ENCODE measurements at places on chromosomes 4 and X.

- no peak for DNase-seq
Observed at GRCh38 chr4:3283916-3284315, 8.9 kb upstream of the RGS12 start.

DNA sequence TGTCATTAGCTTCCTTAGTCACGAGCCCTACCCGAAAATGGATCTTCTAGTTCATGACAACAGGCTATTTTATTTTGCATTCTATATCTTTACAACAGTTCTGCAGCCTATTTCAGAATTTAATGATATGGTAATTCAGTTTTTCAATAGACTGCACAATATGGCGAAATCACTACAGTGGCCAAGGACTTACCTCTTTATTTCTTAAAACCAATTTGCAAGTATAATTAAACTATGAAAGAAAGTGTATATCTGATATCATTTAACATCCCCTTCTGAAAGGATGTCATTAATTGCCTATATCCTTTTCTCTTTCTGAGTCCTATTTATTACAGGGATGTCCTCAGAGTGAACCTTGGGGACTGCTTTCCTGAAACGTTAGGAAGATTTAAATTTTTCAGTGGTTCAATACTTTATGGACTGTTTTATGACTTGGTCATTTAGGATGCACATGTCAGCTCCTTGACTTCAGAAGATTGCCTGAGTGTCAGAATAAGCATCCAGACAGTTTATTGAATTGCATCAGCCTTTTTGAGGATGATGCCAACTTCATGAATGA, 190.8 kb upstream of the GEMIN8 start:
- no peak for DNase-seq

DNA sequence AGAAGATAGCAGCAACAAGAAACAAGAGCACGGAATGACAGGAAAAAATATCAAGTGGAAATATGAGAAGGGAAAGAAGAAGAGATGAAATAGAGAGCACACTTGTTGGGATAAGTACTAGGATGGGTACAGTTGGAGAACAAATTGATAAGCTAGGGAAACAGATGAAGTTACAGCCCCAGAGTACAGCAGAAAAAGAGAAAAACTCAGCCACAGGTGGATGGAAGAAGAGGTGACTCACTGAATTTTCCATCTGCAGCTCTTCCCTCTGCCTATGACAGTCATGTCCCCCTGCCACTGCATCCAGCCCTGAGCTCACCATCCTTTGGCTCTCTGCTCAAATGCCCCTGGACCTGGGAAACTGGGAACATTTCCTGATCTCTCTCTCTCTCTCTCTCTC, 209.0 kb downstream of the BCOR start:
- DNase-seq, result no peak

GRCh38 chr4:182019148-182019652, 224.0 kb upstream of the TENM3 start:
- no peak for DNase-seq

DNA sequence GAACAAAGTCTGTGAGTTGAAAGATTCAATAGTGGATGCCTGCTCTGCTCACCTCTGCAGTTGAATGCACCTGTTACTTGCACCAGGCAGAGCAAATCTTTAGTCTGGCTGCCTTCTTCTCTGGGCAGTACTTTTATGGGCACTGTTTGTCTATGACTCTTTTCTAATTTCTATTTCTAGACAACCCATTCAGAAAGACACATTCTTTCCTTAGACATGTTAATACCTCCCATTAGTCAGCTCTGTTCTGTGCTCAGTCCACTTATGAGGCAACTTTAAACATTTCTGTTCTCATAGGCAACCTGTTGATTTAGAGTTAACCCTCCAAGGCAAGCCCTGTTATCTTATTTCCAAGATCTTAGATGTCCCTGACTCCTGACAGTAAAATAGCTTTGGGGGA, 108.9 kb downstream of the SYNPO2 start:
- DNase-seq, result no peak

- no peak for DNase-seq
Observed at GRCh38 chrX:150569155-150569477, 695 bp downstream of the MTM1 start.

GRCh38 chr4:29565256-29565655, 1154.9 kb upstream of the PCDH7 start:
- DNase-seq, result no peak

- no peak for DNase-seq
Observed at GRCh38 chr4:189420572-189420971, 520.1 kb upstream of the FRG1 start.

- DNase-seq, result no peak
Observed at GRCh38 chrX:121356850-121357171, 309.4 kb downstream of the GLUD2 start.

- DNase-seq, result no peak
Observed at GRCh38 chr4:140666889-140667614, 89.1 kb downstream of the TBC1D9 start.

DNA sequence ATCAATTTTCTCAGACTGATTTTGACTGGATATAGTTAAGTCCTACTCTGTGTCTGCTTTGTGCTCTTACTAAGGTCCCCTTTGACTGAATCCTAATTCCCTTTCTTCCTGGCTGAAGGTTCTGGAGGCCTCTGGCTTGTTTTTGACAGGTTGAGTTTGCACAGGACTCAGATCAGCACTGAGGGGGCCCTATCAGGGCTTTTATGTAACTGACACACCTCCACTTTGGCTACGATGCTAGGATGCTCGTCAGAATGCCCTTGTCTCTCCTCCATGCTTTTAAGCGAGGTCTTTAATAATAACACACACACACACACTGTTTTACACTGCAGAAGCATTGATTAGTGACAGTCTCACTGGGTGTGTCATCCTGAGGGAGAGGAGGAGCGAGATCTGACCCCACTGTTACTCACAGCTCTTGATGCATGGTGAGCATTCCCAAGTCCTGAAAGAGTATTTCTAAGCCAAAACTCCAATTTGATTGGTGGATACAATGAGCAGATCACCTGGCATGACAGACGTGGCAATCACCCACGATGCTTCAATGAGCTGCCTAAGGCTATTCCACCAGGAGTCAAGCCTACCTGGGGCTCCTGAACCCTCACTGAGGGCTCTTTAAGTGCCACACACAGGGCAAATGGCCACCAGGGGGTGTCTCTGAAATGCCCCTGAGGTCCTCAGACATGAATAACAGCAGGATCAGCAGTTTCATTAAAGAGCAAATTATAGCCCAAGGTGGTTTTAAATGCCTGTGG, 130.4 kb upstream of the CPEB2 start:
- no peak for DNase-seq

DNA sequence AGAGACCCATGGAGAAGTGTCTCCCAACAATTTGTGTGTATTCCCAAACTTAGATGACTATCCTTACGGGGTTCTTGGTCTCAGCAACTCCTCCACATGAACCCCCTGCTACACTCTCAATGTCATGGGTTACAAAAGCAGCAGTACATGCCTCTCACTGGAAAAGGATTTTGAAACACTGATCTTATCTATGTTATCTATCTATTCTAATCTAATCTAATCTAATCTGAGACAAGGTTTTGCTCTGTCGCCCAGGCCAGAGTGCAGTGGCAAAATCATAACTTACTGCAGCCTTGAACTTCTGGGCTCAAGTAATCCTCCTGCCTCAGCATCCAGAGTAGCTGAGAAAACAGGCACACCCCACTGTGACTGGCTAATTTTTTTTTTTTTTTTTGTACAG, 19.3 kb downstream of the TSPAN5 start:
- no peak for DNase-seq

- DNase-seq, result no peak
Observed at GRCh38 chrX:43655151-43656004, 721 bp upstream of the MAOA start.

- no peak for DNase-seq
Observed at GRCh38 chrX:39764441-39764914, 333.3 kb downstream of the BCOR start.

GRCh38 chr4:24745172-24745895, 50.0 kb upstream of the SOD3 start:
- DNase-seq, result no peak

DNA sequence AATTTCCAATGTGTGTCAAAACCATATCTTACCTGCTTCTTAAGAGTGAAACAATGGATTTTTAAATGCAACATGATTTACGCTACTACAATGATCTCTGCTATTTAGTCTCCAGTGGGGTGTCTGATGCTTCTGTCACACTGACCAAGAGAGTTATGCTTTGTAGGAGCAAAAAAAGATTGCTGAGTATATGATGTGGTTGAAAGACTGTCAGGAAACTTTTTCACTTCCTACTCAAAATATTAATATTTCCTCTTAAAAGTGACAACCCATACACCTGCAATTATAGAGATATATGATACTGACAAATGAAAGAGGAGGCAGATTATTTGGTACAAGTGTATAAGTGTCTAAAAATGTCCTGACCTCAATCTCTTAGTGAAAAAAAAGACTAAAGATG, 105.2 kb upstream of the BMP3 start:
- DNase-seq, result no peak

- DNase-seq, result no peak
Observed at GRCh38 chr4:92266521-92266920, 37.2 kb upstream of the GRID2 start.

- no peak for DNase-seq
Observed at GRCh38 chrX:111035991-111036390, 60.0 kb upstream of the PAK3 start.

GRCh38 chr4:1644891-1645657, 39.0 kb downstream of the FAM53A start:
- no peak for DNase-seq

- DNase-seq, result no peak
Observed at GRCh38 chrX:4181782-4182407, 468.4 kb upstream of the PRKX start.

DNA sequence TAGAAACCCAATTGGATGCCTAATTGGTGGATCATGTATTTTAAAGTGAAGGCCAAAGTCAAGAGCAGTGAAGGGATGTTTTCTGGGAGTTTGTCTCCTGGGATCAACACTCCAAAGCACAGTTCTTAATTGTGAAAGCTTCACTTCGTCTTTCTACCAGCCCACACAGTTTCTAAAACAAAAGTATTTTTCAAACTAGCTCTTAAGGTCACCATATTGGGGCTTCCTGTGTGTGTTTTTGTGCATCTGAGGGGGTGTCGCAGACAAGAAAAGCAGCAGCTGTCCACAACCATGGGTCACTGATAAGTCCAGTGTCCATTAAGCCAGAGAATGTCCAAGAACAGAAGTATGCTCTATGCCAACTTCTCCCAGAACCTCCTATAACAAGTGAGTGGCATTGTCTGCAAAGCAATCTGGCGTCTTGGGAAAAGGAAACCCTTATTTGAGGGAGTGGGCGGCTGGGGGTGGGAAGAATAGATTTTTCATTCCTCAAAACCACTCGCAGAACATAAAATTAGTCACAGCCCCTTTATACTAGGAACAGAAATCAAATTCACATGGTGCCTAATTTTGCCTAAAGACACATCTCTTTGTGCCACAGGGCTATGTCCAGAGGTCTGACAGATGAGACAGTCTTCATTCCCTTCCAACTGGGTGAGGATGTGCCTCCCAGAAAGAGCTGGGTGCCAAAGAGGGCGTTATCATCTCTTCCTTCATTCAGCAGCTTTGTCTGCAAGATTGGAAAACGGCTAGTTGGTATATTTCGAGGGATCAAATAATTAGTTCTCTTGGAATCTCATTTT, 610.4 kb downstream of the BCOR start:
- DNase-seq, result no peak

DNA sequence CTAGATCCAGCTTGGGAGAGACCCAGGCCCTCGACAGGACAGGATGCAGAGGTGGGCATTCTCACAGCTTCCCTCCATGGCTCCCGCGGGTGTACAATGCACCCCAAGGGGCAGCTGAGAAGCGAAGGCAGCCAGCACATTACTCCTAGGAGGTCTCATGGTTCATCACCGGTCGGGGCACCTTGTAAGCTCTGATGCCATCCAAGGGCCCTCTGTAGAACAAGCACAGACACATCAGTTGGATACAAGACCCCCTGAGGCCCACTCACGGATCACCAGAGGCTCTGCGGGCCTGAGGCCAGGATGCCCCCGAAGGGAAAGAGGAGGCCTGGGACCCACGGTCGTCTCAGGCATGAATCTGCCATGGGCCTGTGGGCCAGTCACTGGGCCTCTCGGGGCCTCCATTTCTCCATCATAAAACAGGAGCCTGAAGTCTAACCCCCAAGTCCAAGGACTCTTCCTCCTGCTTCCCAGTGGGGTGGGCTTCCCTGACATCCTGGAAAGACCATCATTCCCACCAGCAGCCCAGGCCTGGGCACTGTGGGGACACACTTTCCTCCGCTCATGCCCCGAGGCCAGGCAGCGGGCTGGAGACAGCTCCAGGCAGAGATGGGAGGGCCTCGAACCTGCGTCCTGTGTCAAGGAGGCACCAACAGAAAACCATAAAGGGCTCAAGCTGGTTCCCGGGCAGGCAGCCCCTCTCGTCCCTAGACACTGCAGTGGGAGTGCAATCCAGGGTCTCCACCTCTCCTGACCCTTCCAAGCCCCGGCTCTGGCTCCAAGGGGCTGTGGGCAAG, 20.1 kb downstream of the HMX1 start:
- DNase-seq, result no peak

DNA sequence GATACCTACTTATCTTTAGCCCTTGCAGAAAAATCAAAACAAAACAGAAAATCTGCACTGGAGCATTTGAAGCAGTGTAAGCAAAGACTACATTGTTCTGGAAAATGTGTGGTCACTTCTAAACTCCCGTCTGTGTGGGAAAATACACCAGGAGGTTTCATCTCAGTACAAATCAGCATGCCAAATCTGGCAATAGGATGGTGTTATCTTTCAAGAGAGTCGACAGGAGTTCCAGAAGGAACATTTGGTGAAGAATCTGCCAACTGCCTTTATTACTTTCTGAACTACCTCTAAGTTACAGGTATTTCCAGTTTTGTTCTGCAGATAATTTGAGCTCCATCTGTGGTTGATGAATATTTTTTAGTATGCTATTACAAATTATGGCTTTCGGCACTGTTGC, 1348.0 kb downstream of the RAPGEF2 start:
- no peak for DNase-seq

DNA sequence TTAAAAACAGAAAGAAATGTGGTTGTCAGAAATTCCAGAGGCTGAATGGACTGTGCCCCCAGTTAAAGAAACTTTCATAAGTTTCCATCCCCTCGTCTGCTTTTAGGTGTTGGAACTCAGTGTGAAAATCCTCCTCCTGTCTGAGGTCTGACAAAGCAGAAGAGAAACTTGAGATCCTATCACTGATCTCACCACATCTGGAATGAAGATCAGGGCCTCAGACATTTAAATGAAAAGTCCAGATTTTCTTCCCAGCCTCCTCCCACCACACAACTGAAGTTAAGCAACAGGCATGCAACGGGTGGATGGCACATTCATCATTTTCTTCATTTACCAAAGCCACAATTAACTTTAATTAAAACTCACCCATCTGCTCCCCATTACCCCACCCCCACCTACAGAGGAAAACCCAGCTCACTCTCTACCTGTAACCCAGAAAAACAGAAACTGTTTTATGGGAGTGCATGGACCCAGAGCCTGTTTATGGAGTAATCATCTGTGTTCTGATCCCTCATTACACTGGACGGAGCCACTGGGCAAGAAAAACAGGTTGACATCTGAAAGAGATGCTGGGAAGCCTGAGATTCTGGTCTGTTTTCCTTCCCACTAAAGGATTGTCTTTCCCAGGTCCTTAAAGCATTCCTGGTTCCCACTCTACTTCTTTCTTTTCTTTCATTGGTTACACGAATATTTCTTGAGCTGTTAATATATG, 58.1 kb upstream of the HOPX start:
- no peak for DNase-seq

- DNase-seq, result no peak
Observed at GRCh38 chr4:51901363-51901762, 58.4 kb downstream of the DCUN1D4 start.

Data from thoracic aorta (tissue), 2 donors.